Activated T-cell treated with anti-CD3 and anti-CD28 coated beads, Interleukin-2, amount 50 U/mL, for 24 hours (primary cell): ENCODE measurements at places on chromosomes 1 and 21.

- DNase-seq, result peak; percentile 69
Measured at GRCh38 chr1:230917284-230918135, 49.2 kb upstream of the C1orf198 start.

- DNase-seq, result no peak
Measured at GRCh38 chr1:161879261-161879660, 113.1 kb downstream of the ATF6 start.

- no peak for DNase-seq
Measured at GRCh38 chr1:94592571-94592920, 51.0 kb upstream of the F3 start.

DNA sequence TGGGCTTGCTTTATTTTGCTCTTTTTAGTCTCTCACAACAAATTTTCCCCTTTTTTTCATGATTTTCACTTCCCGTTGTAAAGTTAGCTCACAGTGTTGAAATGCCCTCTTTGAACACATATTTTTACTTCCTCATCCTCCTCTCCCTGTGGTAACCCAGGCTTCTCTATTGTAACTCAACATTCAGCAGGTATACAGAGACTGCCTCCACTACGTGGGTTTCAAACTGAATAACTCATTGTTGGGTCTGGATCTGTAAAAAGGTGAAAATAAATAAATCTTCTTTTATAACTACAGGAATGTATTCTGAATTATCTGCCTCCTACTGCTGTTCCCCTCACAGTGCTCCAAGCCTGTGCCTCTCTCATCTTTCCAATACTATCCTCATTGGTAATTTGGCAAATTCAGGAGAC is 166.4 kb downstream of the RUNX1 start:
- no peak for DNase-seq

GRCh38 chr1:3762151-3762872 is 10.1 kb downstream of the CCDC27 start:
- no peak for DNase-seq

DNA sequence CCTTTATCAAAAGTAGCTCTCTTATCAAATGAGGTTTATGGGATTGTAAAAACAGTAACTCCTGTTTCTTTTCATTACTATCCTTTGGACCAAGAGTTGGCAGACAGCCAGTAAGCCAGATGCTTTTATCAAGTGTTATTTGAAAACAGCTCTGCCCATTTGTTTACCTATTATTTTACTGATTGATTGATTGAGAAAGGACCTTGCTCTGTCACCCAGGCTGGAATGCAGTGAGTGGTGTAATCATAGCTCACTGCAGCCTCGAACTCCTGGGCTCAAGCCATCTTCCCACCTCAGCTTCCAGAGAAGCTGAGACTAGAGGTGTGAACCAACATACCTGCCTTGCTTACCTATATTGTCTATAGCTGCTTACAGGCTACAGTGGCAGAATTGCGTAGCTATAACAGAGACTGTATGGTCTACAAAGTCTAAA is 3.6 kb downstream of the PRKAB2 start:
- no peak for DNase-seq

GRCh38 chr1:8154621-8155052 is 128.5 kb upstream of the ERRFI1 start:
- DNase-seq, result no peak

DNA sequence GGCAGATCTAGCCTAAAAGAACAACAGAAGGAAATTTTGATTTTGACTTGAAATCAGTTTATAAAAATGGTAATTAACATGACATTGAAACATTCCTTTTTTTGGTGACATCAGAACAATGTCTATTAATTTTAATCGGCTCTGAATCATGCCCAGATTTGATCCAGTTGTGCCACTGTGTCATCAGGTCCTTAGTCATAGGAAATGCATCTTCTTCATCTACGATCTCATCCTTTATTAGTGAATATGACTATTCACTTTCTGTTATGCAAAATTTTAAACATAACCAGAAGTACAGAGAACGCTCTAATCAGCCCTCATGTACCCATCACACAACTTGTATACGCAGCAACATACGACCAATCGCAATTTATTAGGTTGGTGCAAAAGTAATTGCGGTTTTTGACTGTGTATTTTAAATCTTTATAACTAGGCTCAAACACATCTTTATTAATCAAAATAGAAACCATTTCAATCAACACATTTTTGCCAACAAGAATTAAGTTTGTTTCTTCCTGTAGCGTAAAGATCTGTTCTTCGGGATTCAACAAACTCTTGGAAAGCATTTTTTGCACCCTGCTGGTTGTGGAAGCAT is 40.3 kb upstream of the TLR5 start:
- DNase-seq, result no peak

- DNase-seq, result no peak
Measured at GRCh38 chr1:32611859-32612188, 38.5 kb downstream of the ZBTB8OS start.

- no peak for DNase-seq
Measured at GRCh38 chr1:197149340-197149739, 2.9 kb upstream of the ASPM start.

DNA sequence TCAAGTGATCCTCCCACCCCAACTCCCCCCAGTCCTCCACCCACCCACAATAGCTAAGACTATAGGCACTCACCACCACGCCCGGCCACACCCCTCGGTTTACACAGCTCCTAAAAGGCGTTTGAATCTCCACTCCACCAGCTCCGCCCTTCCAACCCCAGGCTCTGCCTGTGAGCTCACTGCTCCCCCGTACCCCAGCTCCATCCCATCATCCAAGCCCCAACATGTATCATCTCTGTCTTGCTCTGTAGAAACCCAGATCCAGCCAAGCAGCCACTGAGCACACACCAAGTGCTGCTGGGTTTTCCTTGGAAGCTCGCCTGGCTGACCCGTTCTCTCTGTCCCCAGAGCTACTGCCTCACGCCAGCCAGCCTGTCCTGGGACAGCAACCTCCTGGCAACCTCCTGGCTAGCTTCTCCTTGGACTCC is 12.0 kb upstream of the S100A2 start:
- DNase-seq, result no peak

DNA sequence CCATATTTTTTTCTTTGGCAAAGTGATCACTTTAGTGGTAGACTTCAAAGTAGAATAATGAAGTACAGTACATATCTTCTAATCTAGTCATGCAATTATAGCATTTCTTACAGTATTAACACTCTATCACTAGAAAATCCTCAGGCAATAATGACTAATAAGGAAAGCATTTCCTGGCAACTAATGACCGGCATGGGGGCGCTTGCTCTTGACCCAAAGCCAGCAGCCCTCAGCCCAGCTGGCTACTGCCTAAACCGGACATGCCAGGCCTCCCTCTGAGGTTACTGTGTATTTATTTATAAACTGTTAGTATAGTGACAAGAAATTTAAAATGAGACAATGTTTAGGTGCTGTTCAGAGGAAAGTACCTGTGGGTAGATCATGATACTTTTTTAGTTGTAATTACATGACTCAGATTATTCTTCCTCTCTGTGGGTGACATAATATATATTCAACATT is 633.8 kb downstream of the PTPRC start:
- DNase-seq, result no peak

DNA sequence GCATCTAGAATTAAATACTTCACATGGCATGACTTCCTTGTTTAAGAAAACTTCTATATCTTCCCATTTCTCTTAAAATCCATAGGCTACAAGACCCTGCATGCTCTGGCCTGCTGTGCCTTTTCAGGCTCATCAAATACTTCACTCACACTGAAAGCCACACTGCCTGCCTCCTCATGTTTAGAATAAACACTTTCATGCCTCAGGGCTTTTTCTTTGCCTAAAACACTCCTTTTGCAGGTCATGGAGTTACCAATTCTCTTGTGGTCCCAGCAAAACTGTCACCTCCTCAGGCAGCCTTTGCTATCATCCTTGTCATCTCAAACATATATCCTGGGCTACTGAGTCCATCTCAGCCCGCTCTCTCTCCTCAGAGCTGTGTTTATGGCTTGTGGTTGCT is 5.5 kb downstream of the SGIP1 start:
- DNase-seq, result no peak

DNA sequence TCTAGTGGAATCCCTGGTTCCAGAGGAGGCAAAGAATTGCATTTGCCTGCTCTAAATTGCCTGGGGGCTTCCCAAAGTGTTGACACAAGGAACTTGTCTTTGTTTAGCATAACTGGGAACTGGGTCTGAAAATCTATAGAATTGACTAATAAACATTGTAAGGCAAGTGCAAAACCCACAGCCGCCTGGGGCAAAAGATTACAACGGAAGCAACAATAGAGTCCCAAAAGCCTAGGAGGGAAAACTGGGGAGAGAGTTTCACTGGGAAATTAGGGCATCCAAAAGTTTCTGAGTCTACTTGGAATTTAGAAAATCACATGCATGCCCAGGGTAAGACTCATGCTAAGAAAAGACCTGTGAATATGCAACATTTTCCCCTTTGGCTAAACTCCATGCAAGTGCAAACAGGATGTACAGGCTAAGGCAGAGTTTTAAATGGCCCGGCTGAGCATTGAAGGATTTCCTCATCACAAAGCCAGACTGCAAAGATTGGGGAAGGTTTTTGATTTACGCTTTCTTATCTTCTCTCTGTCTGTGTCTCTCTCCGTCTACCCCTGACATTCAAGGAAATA is 725.3 kb upstream of the NCAM2 start:
- DNase-seq, result no peak

DNA sequence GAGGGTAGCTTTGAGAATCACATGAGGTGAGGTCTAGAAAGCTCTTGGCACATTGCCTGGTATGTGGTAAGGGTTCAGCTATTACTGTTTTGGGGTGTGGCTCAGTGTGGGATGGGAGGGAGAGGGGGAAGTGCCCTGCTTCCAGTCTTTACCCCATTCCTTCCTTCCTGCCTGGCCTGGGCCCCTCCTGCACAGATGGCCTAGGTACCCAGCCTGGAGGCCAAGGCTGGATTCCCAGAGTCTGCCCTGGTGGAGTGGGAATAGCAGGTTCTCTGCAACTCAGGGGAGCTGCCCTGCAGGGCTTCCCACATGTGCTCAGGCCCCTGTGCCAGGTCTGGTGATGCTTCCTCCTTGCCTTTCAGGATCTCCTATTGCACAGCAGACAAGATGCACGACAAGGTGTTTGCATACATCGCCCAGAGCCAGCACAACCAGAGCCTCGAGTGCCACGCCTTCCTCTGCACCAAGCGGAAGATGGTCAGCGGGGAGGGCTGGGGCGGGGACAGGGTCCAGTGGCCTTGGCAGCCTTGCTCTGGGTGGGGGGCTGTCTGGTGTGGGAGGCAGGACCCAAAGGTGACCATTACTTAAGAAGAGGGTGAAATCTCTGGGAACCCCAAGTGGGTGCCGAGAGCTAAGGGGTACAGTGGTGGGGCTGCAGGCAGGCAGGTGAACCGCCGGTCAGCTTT is 13.5 kb downstream of the LDLRAP1 start:
- no peak for DNase-seq

GRCh38 chr1:152112101-152112884 is 3.0 kb downstream of the TCHH start:
- DNase-seq, result peak; percentile 49

DNA sequence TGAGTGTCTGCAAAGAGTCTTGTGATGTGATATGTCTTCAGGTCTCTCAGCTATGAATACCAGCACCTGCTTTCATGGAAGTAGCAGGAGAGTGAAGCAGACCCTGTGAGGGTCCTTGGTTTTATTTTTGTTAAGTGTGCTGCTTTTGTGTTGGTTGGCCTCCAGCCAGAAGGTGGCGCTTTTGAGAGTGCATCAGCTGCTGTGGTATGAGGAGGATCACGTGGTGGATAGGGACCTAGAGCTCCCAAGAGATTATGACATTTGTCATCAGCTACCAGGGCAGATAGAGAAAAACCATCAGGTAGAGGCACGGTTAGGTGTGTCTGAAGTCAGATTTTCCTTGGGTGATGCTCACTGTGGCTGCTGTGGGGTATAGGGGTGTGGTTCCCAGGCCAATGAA is 1232.1 kb downstream of the MRPL39 start:
- peak; percentile 37 for DNase-seq

DNA sequence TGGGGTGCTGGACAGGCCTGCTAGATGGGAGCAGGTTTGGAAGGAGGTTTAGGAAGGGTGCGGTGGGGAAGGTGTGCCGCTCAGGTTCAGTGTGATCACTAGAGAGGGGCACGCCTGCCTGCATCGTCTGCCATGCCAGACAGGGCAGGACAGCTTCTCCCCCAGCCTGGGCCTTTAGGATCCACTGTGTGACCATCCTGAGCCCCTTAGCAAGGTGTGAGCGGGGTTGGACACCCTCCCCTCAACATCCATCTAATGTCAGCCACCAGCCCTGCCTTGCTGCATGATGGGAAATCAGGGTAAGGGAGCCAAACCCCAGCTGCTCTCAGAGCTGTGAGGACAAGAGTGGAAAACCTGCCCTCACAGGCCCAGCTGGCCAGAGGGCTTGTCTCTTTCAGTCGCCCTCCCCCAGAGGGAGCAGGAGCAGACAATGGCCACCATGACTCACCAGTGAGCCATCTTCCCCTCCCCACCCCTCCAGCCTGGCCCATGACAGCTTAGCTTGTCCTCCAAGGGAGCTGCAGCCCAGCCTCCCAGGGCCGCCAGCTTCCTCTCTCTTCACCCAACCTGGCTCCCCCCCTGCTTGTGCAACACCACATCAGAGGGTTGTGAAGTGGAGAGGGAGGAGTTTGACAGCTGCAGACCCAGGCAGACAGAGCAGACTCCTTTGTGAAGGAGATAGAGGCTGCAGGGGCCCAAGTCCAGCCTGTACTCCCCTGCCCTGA is 37.0 kb downstream of the NUAK2 start:
- DNase-seq, result peak; percentile 80

GRCh38 chr1:184426278-184426674 is 39.4 kb downstream of the C1orf21 start:
- no peak for DNase-seq

GRCh38 chr1:87718241-87718950 is 389.7 kb downstream of the LMO4 start:
- DNase-seq, result no peak
